ENCODE measurements at places on chromosomes 4 and X. TPM values are rescaled to one million over a fixed set of nuclear protein-coding genes. Genes with fewer than 3 reads are reported as not detected.

Gene PDLIM3
- polyA plus RNA-seq, result 28.2 TPM

DNA sequence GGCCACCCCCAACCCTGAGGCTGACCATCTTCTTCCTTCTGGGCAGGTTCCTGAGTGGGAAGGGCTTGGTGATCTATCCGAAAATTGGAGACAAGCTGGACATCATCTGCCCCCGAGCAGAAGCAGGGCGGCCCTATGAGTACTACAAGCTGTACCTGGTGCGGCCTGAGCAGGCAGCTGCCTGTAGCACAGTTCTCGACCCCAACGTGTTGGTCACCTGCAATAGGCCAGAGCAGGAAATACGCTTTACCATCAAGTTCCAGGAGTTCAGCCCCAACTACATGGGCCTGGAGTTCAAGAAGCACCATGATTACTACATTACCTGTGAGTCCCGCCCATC, 9.7 kb downstream of the EFNB1 start:
- DNase-seq, result no peak

DNA sequence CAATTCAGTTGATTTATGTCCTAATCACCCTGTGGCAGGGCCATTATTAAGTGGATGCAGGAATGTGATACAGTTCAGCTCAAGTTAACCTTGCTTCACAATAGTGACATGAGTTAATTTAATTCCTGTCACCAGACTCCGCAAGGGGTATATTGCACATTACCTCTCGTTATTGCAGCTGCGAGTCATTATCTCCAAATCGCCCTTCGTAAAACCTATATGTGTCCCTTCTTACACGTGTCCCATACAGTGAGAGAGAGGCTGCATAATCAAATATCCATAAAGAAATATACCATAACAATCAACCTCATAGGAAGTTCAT, 369.9 kb upstream of the ANXA10 start:
- DNase-seq, result no peak

GRCh38 chr4:158042591-158043030, 130.2 kb downstream of the GASK1B start:
- no peak for DNase-seq

Gene CXCL11
- 0.30 TPM for polyA plus RNA-seq

Gene STAP1
- polyA plus RNA-seq, result 0.52 TPM

DNA sequence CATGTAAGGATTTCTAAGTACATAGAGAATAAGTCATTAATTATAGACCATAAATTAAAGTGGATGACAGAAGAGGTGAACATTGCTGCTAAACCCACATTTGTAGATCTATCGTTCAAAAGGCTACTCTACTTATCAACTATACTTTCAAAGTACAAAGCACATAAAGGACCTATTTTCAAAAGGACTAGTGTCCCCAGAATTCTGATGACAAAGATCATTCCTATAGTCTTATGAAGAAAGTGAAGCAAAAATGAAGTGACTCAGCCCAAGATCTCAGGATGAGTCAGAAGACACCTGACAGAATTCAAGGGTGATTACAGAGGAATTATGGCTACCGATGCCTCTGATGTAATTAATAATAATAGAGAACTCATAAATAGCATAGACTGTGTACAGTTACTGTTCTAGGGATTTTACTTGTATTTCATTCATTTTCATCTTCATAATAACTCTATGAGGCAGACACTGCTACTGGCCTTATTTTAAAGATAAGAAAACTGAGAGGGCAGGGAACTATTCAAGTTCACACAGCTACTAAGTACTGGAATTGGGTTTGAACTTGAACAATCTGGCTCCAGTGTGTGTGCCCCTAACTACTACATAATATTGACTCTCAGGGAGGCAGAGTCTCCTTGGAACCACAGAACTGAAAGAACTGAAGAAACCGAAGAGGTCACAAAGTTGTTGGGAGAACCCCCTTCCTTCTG, 17.1 kb downstream of the USP46 start:
- DNase-seq, result peak; percentile 74

DNA sequence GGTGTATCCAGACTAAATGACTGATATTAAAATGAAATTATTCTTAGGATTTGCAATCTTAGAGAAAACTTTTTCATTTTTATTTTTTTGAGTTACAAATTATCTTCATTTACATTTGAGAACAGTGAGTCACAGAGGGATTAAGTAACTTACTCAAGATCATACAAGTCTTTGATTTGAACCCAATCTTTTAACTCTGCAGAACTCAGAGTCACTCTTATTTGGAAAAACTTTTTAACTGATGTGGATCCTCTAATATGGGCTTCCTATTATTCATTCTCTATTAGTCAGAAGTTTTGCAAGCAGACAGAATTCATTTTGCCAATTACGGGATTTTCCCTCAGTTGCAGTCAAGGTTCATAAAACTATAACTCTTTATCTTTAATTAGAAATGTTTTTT, 20.1 kb downstream of the HPRT1 start:
- no peak for DNase-seq

Gene ITGB1BP2
- polyA plus RNA-seq, result 3.3 TPM

DNA sequence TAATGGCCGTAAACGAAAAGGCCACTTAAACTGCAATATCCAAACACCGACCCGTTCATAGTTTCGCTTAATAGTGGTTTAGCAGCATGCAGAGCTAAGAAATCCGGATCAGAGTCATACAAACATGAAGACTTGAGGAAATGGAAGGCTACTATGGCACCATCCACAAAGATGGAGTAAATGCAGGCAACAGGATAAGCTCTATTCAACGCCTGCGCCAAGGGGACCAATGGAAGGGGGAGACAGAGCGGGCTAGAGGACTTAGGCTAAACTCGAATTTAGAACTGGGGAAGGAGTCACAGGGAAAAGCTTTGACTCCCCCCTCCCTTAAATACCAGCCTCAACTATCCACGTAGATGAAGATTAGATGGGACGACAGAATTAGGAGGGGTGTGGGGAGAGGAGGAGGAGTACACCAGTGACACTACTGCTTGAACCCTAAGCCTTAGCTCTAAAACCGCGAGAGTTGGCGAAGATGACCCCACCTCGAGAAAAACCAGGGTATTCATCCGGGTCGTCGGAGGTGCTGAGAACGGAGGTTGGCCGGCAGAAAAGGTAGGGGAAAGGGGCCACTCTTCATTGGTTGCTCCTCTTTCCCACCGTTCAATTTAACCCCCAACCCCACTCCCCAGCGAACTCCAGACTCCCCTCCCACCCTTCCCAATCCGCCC, 3.5 kb downstream of the HUWE1 start:
- DNase-seq, result peak; percentile 40

DNA sequence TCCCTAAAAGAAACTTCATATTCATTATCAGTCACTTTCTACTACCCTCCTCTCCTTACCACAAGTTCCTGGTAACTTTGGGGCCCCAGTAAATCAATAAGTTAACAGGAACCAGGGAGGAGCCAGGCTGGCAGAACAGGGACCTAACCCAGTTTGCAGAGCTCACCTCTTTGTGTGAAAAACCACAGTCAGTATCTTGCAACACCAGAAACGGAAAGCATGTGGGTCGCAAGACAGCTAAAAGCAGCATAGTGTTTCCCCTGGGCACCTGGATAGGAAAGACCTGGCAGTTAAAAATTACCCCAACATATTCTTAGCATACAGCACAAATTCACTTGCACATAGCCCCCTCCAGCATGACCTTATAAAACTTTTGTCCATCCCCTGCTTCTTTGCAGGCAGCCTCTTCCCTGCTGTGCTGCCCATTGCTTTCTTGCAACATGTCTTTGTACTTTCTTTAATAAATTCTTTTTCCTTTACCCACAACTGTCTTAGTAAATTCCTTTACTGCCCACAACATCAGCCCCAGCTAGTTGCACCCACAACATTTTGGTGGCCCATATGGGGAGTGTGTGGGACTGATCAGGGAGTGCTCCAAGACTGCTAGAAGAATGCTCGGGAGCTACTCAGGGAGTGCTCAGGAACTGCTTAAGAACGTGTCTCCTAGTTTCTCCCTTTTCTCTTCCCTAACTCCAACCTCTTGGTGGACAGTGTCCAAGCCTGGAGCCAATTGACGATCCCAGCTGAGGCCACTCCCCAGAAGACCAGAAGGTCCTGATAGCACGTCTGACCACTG, 83.4 kb downstream of the MSN start:
- no peak for DNase-seq

Gene GAGE1
- not detected for polyA plus RNA-seq

DNA sequence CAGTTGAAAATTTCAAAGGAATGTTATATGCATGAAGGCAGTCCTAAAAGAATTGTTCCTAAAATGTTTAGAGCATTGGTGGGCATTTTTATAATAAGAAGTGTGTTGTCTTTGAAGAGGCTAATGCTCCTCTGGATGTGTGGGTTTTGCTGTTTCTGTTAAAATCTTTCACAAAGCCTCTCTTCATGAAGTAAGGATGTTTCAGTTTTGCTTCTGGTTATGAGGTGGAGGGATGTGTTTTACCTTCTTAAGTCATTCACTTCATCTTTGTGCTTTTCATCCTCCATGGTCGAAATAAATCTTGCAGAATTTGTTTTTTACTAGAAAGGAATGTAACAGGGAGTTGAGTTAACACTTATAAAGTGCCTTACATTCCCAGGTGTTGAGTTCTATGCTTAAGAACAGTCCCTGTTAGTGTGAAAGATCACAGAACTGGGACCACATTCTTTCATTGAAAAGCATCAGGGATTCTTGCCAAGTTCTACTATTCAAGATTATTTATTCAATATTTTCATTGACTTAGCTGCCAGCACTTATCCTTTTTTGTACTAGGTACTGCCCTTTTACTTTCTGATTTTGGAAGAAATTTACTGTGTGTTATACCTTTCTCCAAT, 21.1 kb downstream of the FHIP1A start:
- no peak for DNase-seq

GRCh38 chr4:38366456-38366855, 297.5 kb upstream of the KLF3 start:
- DNase-seq, result no peak

DNA sequence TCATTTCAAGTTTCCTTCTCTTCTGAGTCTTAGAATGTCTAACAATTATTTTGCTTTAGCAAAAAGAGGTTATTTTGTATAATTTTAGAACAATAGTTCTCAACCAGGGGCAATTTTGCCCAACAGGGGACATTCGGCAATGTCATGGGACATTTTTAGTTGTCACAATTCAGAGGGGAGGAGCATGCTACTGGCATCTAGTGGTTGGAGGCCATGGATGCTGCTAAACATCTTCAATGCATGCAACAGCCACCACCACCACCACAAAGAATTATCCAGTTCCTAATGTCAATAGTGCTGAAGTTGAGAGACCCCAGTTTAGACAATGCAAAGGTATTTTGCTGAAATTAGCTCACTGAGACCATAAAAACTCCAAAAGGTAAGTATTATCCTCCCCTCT, 122.5 kb downstream of the ARHGAP6 start:
- no peak for DNase-seq

DNA sequence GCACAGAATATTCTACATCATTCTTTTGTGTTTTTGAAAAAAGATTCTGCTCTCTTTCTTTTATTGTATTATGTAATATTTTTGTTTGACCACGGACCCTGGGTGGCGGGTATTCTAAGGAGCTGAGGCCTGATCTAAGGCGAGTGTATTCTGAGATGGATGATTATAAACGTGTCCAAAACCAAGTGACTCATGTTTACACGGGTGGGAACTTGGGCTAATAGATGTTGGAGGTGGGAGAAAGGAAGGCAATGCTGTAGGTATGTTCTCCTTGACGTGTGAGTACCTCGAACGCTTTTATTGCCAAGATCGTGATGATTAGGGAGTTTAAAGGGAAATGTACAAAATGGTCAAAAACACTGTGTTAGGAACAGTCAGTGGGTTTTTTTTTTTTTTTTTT, 188.9 kb upstream of the FAT1 start:
- DNase-seq, result no peak

GRCh38 chrX:12145402-12145801, 7.1 kb downstream of the FRMPD4 start:
- DNase-seq, result no peak

- no peak for DNase-seq
Observed at GRCh38 chr4:55808632-55809031, 11.0 kb upstream of the EXOC1L start.

Gene OTC
- 74.5 TPM for polyA plus RNA-seq

Gene TRPC5OS
- not detected for polyA plus RNA-seq

- DNase-seq, result no peak
Observed at GRCh38 chrX:69025802-69026301, 139.4 kb downstream of the PJA1 start.

Gene SSX2B
- not detected for polyA plus RNA-seq

DNA sequence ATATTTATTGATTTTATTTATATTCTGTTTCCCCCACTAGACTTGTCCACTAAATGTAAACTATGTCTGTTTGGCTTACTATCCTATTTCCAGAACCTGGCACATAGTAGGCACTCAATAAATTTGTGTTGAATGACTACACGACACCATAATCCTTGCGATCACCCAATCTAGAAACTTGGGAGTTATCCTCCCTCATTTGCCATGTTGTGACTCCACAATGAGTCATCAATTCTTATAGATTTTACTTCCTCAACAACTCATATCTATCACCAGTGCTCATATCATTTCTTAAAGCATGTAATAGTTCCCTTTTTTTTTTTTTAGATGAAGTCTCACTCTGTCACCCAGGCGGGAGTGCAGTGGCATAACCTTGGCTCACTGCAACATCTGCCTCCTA, 39.9 kb upstream of the VAMP7 start:
- DNase-seq, result no peak

DNA sequence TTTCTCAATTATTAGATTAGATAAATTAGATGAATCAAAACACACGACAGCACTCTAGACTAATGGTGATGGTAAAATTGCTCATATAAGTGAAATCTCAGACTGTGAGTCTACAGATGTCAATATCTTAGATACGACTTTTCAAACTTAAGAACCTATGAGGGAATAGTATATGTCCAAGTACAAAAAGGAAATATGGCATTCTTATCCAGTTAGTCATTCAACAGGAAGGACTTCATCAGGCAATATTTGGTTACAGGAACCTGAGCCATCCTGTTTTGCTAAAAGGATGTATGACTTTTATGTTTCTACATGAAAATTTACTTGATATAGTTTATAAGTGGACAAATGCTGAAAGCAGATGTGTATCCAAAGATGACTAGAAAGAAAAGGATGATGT, 107.0 kb downstream of the CT47B1 start:
- DNase-seq, result no peak

DNA sequence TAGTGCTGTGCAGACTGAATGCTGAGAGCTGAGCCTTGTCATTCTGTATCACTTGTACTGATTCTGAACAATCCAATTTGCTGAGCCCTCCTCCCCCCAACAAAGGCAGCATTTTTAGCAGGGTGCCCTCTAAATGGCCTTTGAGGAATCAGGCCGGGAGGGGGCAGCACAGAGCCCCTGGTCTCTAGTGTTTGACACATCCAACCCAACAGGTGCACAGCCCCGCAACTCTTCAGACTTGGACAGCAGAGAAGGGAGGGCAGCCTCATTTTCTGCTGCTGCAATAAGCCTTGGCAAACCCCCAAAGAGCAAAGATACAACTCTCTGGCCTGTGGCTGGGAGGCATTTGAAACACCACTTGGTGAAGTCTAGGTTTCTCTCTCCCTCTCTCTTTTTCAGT, 3.4 kb downstream of the ATP1B4 start:
- no peak for DNase-seq

DNA sequence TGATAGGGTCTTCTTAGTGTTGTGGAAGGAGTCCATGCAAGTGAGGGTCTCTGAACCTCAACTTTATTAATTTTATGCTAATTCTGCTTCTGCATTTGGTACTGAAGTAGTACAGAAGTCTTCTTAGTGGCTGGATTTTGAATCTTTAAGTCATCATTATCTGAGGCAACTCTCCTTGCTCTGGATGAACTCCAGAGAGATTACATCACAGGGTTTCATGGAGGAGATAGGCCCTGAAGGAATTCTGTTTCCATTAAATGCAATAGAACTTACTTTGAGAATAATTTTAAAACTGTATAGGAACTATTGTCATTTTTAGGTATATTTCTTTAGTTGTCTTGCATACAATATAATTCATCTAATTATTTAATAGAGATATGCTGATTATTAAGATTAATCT, 451.2 kb downstream of the FAT4 start:
- no peak for DNase-seq

Gene PNMA6A
- 11.9 TPM for polyA plus RNA-seq

Gene AR
- 0.45 TPM for polyA plus RNA-seq
